ENCODE measurements at places on chromosomes 12 and 14.
A peak's percentile ranks its signal among the peaks of the same experiment; 100 is the strongest.

- no peak for DNase-seq
Measured at GRCh38 chr14:88914956-88915355, 90.5 kb downstream of the TTC8 start.

GRCh38 chr12:29622251-29622650 lies 124.8 kb upstream of the OVCH1 start:
- no peak for DNase-seq

GRCh38 chr12:47237751-47238211 lies 158.0 kb upstream of the AMIGO2 start:
- DNase-seq, result no peak

DNA sequence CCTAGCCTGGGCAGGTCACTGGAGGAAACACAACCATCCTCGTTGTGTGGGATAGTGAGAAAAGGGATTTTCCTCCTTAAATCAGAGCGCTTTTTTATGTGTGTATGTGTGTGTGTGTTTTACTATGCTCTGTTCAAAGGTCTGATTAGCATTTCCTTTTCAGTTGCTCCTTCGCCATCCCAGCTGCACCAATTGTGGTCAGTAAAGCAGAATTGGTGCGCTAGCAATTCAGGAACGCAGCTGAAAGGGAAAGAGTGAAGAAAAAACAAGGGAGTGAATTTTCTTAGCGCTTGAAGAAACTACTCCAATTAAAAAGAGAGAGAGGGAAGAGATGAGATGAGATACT lies 173.3 kb upstream of the PARP11 start:
- DNase-seq, result no peak

DNA sequence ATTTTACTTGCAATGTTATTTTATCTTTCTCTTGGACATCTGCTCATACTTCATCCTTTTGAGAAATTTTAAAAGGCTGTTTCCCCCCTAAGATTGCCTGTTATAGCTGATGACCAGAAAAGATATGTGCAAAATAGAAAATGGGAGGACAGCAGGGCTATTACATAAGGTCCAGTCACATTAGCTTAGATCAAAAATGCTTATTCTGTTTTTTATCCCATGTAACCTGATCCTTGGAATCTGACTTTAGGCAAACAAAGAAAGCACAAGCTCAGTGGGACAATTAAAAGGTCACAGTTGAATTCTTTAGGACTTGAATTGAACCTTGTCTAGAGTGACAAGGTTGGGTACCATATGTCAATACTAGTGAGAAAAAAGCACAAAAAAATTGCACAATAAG lies 65.1 kb upstream of the TRHDE start:
- no peak for DNase-seq

GRCh38 chr12:52341066-52341580 lies 19.9 kb upstream of the KRT83 start:
- no peak for DNase-seq

DNA sequence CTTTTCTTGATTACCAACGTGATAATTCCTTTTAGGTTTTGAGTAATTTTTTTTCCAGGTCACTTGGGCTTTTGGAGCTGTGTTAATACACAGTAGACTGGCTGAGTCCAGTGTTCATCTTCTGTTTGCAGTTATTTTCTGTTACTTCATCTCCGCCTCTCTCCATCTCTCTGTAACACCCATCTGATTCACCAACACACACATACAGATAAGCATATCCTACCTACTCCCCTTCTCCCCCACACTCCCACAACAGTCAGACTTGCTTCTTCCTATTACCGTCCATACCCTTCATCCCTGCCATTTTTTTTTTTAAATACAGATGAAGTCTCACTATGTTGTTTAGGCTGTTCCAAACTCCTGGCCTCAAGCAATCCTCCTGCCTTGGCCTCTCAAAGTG lies 72.7 kb upstream of the MANSC4 start:
- DNase-seq, result no peak

GRCh38 chr14:30283822-30284446 lies 275.0 kb upstream of the G2E3 start:
- peak; percentile 38 for DNase-seq

- DNase-seq, result no peak
Measured at GRCh38 chr12:79707830-79708229, 17.1 kb upstream of the PAWR start.

- no peak for DNase-seq
Measured at GRCh38 chr14:101191721-101192660, 288.5 kb upstream of the RTL1 start.

- no peak for DNase-seq
Measured at GRCh38 chr12:22682663-22683062, 57.7 kb downstream of the ETNK1 start.

DNA sequence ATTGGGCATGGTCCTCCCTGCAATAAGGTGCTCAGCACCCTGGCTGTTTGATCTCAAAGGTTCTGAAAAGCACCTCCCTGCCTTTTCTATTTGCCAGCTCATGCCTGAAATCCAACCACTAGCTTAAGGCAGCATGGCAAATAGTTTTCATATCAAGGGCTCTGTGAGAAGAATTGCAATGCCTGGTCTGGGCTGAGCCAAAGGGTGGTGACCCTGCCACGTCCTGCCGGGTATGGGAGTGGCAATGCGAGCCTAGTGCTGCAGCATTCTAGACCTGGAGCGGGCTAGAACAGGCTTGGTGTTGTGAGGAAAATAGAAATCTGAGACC lies 2.3 kb upstream of the SCNN1A start:
- no peak for DNase-seq

DNA sequence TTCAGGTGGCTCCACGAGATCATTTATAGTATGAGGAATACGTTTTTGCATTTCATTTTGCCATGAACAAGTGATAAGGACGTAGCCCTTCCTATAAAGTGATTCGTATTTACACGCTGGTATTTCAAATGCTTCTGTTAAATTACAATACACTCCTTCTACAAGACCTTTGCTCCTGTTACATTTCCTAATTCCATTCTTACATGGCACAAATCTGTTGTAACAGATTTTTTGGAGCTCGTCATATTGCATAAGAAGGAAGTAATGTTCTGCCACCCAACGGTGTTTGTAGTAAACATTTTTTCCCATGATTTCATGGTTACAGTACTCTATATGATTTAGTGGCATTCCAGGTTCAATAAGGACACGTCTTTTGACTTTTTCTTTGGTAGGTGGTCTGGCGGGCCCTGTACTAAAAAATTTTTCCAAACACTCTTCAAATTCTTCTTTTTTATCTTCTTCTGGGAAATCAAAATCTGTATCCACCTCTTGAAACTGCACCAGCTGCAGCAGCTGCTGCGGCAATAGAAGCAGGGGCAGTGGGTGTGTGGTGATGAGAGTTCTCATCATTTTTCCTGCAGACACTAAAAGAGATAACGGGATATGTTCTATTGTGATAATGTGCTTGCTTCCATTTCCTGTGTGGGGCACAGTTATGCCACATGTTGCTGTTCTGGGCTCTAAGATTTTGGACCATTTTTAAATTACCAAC lies 4.2 kb downstream of the RNASE9 start:
- DNase-seq, result no peak

GRCh38 chr12:68477261-68477772 lies 133.4 kb upstream of the RAP1B start:
- DNase-seq, result no peak

GRCh38 chr12:99259040-99259934 lies 388.3 kb upstream of the GARIN6 start:
- no peak for DNase-seq

- DNase-seq, result no peak
Measured at GRCh38 chr12:82474181-82474797, 116.0 kb downstream of the METTL25 start.

GRCh38 chr12:42810006-42810405 lies 220.5 kb upstream of the PRICKLE1 start:
- DNase-seq, result no peak

GRCh38 chr14:33451211-33451610 lies 499.7 kb downstream of the EGLN3 start:
- DNase-seq, result no peak

DNA sequence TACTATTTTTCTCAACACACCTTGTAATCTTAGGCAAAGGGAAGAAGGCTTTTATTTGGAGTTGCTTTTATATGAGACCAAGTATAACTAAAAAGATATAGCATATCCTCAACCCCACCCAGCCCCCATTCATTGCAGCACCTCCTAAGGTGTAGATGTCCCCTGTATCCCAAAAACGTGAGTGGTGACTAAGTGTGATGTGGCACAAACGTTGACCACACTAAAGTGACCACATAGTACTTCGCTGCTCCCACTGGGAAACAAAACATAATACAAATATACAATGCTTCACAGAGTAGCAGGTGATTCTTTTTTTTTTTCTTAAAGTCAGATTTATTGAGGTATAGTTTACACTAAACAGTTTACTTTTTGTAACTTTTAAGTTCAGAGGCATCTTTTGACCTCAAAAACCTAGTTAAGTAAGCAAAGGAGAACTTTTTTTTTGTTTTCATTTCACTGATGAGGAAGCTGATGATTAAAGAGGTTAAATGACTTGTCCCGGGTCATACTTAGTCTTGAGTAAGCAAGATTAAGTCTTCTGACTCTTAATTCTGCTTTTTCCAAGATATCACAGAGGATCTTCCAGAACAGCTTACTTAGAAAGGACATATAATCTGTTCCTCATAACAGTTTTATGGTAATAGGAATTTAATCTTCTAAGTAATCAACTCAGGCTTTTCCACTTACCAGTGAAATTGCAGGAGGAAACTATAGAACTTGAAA lies 245.2 kb upstream of the PLEKHG7 start:
- DNase-seq, result no peak

DNA sequence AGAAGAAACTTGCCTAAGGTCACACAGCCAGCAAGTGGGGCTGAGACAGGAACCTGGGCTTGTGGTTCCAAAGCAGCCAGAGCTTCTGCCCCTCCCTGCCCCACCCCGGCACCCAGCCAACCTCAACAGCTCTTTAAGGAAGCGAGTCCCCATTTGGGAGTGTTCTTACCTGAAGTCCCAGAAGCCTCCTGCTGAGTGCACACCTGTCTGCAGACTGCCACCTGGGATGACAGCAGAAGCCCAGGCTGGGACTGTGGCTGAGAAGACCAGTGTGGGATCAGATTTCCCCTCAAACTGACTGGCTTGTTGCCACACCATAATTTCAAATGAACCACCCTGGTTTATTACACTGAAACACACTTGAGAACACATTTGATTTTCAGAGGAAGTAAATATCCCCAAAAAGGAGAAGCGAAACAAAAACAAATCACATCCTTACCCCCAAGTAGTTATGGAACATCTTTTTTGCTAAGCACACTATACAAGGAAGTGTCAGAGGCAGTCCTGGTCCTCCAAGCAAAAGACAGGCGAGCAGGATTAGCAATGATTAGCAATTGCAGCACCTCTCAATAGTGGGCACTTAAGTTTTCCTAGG lies 6.3 kb upstream of the RIN3 start:
- DNase-seq, result no peak

DNA sequence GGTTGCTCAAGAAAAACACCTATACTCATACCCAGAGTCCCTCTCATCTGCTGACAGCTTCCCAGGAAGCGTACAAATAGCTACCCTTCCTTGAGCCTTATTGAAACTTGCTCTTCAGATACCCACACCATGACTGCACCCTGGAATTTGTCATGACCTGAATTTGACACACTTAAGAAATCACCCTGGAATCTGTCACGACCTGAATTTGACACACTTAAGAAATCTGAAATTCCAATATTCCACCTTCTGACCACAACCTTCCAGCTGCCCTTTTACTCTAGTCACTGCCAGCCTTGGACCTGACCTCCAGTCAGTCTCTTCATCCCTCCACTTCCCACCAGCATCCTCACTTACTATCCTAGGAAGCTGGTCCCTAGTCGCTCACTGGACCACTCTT lies 1.1 kb upstream of the HAL start:
- DNase-seq, result no peak

- DNase-seq, result no peak
Measured at GRCh38 chr12:32522331-32523221, 123.2 kb downstream of the FGD4 start.

- DNase-seq, result no peak
Measured at GRCh38 chr14:50035214-50035613, 81.2 kb downstream of the VCPKMT start.

DNA sequence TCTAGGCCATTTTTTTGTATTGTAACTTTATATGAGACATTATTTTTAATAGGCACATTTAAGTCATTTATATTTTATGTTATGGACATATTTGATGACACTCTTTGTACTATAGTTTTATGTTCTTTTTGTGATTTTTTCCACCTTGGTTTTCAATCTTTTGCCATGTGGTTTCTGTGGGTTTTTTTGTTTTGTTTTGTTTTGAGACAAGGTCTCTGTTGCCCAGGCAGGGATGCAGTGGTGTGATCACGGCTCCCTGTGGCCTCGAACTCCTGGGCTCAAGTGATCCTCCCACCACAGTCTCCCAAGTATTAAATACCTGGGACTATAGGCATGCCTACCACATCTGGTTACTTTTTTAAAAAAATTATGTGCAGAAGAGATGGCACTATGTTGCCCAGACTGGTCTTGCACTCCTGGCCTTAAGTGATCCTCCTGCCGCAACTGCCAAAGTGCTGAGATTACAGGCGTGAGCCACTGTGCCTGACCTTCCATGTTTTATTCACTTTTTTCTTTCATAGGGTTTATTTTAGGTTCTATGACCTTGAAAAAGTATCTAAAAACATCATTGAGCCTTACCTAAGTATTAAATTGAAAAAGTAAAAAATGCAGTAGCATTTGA lies 16.3 kb downstream of the MSRB3 start:
- DNase-seq, result no peak

DNA sequence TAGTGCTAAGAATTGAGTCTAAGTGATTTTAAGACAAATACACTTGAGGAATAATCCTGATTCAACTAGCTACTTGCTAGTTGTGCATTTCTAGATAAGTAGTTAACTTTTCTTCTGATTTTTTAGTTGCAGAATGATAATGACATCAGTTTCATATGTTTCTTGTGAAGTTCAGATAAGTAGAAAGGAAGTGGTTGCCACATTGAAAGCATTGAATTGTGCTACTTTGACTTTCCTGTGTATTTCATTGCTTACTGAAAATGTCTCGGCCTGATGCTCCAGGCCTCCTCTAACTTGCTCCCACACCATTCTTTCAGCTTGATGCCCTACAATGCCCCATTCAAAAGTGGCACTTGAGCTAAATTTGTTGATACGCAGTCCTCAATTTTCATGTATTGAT lies 980.0 kb downstream of the TMTC2 start:
- no peak for DNase-seq

- no peak for DNase-seq
Measured at GRCh38 chr14:62614122-62614521, 431.1 kb downstream of the KCNH5 start.

DNA sequence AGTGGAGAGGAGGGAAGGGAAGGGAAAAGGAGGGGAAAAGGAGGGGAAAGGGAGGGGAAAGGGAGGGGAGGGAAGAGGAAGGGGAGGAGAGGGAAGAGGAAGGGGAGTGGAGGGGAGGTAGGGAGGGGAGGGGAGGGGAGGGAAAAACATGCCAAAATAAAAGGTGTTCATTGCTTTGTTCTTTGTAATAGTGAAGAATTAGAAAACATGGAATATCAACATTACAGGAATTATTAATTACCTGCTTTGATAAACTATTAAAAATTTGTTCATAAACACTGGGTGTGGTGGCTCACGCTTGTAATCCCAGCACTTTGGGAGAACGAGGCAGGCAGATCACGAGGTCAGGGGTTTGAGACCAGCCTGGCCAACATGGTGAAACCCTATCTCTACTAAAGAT lies 579.2 kb downstream of the MED13L start:
- no peak for DNase-seq

- no peak for DNase-seq
Measured at GRCh38 chr12:55733021-55733555, 4.3 kb upstream of the CD63 start.

All from AG08396 (cell line).